Activated T-cell treated with anti-CD3 and anti-CD28 coated beads, Interleukin-2, amount 50 U/mL, for 4 hours (primary cell): ENCODE measurements at places on chromosomes 5 and 9.

DNA sequence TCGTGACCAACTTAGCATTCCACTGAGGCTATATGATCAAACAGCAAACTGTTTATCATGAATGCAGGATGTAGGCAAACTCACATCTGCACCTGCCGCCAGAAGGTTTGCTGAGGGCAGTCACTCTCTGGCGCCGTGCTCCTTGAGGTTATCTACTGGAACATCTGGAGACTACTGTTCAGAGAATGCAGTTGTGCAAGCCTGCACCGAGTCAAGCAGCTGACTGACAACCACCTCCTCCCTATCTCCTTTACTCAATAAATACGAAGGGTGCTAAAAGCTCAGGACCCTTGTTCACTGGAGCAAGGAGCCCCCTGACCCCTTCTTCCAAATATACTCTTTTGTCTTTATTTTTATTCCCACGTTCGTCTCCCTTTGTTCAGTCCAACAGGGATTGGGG, 27.1 kb downstream of the CCDC125 start:
- no peak for DNase-seq

- DNase-seq = no peak
These were observed 143.8 kb upstream of the MAP3K1 start for GRCh38 chr5:56671571-56671970.

GRCh38 chr5:43658509-43658908, 55.5 kb downstream of the NNT start:
- DNase-seq = no peak

DNA sequence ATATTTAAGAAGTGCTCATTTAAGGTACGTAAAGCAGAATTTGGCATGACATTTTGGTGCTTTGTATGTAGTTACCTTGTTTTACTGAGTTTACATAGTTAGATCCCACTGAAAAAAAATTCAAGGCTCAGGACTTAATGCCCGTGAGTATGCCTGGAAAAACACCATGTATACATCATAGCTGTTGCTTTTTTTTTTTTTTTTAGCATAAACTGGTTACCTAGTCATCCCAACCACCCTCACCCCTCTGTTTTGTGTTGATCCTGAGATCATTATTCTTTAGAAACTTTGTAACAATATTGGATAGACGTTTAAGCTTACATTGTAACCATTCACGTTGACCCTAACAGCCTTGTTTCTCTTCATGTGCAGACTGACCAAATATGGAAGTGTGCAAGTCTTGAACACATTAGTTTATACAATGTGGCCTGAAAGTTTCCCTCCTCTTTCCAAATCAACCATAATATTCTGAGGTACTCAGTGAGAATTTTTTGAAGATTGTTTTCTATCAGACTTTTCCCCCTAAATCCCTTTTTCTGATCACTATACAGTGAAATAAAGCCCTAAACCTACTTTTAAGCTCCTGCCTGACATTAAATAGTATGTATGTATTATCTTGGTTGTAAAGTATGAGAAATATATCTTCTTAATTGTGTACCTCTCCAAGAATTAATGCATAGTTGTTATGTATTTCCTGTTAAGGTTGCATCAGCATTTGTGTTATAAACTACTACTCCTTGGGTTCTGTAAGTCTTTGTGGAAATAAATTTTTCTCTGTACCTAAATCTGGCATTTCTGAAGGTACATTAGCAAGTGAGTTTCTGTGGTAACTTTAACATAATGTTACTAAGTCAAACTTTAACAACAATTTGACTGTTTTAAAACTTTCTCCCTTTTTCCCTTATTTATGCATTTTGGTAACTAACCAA, 4.4 kb downstream of the RABGAP1 start:
- DNase-seq = no peak

GRCh38 chr9:33517373-33517772, 6.7 kb upstream of the ANKRD18B start:
- DNase-seq = no peak

- DNase-seq = no peak
These were observed 1.7 kb downstream of the DENND4C start for GRCh38 chr9:19231904-19232822.

- no peak for DNase-seq
These were observed 47.9 kb upstream of the XPA start for GRCh38 chr9:97744710-97745708.

- no peak for DNase-seq
These were observed 168.8 kb downstream of the ARHGAP26 start for GRCh38 chr5:142939006-142939405.

GRCh38 chr9:137168573-137168903, 1.3 kb downstream of the LRRC26 start:
- no peak for DNase-seq

DNA sequence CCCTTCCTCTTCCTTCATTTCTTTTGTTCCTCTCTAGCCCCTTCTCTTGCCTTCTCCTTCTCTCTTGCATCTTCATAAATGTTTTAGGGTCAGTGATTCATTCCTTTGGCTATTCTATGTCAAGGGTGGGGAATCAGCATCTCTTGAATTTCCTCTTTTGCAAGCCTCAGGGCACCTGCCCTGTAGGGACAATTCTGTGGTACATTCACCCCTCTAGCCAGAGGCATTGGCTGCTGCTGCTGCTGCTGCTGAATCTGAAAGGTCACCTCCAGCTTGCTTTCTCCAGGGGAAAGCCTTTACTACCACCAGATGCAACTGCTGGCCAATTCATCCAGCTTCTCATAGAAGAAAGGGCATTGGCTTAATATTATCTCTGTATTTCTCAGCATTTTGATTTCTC, 87.3 kb downstream of the INSYN2B start:
- no peak for DNase-seq
